ENCODE measurements at places on chromosomes 1 and 21.

- DNase-seq, result no peak
These were observed 13.3 kb downstream of the ZBTB8OS start for GRCh38 chr1:32636914-32637645.

GRCh38 chr1:228842094-228842775 is 107.0 kb downstream of the RHOU start:
- no peak for DNase-seq

DNA sequence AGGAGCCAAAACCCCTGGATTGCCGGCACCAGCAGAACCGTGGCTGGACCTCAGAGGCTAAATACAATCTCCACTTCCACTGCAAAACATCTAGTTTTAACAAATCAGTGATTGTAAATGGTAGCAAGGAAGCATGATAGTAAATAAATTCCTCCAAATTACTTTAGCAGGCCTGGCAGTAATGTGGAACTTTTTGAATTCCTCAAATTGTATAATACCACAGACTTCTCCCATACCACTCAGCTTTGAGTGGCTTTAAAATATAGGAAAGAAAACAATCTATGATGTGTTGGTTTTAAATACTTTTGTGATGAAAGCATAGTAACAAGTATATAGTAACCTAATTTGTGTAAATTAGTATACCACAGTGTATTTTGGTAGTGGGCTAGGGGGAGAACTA is 34.1 kb downstream of the NIBAN1 start:
- DNase-seq, result no peak

DNA sequence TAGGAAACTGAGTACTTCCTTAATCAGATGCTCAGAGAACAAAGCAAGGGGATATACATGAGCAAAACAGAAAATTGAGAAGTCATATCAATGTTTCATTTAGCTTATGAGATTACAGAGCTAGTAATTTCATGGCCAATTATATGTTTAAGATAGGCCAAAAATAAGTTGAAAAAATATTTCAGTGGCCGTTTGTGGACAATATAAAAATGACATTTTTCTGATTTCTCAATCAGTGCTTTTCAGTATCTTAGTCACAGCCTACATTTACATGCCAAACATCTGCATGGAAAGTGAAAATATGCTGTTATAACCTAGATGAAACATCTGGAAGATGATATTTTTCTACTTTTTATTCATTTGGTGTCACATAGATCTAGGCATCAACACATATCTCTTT is 192.5 kb downstream of the HLX start:
- DNase-seq, result no peak

GRCh38 chr1:66327588-66327987 is 206.4 kb upstream of the SGIP1 start:
- DNase-seq, result no peak

GRCh38 chr1:241646201-241646600 is 5.9 kb upstream of the WDR64 start:
- no peak for DNase-seq

DNA sequence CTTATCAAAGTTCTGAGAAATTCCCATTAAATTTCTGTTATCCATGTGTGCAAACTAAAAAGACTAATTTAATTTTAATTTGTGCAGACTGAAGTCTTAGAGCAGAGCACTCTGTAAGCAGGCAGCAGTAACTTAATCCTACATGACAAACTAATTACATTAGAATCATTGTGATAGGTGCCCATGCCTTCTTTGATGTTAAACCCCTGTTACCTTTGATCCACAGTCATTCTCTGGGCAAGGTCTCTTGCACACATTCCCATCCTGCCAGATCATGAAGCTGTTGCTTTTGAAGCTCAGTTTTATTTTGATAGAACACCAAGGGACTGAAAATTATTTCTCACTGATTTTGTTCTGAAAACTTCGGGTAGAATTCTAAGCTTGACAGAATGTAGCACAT is 77.2 kb downstream of the BCAR3 start:
- no peak for DNase-seq

DNA sequence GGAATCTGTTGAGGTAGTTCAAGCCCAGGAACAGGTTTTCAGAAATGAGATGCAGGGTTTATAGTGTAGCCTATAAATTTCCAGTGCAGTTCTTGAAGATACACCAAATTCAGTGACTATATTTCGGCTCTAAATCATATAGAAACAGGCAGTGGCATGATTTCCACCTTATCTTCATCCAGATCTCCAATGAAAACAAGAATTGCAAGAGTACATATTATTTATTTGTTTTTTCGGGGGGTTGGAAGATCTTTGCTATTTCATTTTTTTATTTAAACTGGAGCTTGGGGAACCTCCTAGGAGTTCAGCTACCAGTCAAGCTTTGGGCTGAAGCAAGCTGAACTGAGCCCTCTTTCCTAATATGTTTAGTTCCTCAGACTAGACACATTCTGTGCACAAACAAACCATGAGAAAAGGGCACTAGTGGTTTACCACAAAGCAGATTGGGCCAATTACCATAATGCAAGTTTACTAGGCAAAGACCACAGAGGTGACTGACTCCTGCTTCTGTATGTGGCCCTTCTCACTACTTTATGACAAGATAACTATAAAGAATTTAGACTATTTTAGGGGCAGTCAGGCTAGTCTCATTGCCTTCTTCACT is 68.5 kb downstream of the RGS2 start:
- no peak for DNase-seq

GRCh38 chr1:163094589-163094988 is 25.4 kb downstream of the RGS4 start:
- no peak for DNase-seq

DNA sequence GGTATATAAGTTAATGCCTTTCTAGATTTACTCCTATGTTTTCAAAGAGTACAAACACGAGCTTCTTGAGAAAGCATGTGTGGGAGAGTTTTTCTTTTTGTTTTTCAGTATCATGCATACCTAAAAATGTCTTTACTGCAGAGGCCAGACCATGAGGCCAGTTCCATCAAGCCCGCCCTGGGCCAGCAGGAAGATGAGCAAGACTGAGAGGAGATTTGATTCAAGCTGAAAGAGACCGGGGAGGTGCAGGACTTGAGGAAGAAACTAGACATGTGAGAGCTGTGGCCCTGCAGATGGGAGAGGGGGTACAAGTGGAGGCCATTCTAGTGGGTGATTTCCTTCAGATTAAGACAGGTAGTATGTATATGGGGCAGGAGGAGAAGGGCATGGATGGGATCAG is 33.4 kb upstream of the NTPCR start:
- DNase-seq, result no peak

GRCh38 chr1:17558954-17559614 is 19.6 kb downstream of the ARHGEF10L start:
- no peak for DNase-seq

DNA sequence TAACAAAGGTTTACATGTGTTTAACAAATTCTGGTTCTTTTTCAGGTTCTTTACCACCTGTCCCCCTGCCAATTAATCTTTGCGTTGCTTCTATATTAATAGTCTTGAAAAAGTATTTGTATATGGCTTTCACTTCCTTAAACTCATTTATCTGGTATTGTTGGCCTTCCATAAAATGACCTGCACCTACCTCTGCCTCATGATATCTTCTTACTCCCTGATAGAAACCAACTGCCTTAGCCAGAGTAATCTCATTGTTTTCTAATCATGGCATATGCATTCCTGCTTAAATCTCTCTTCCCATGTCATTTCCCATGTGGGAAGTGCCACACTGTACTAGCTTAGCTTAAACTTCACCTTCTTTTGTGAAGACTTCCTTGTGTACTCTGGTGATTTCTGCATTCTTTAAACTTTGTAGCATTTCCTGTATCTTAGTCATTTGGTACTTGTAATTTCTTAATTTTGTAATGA is 8.7 kb downstream of the SMG7 start:
- DNase-seq, result no peak

- DNase-seq, result no peak
These were observed 35.6 kb upstream of the NEK7 start for GRCh38 chr1:198121056-198121826.

DNA sequence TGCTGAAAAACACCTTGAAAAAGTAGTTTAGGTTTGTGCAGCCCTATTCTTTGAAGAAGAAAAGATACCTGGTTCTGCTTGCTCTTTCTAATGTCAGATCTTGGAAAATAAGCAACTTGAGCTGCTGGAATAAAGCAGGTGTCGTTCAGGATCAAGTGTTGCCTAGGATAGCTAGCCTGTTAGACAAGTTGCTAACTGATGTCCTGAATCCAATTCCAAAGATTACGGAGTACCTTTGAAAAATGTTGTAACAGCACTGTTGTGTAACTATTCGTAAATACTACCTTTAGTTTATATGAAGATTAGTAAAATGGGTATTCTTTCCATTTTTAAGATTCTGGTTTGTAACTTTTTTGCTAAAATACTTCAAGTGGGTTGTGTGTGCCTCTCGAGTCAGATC is 151.5 kb downstream of the CLEC20A start:
- no peak for DNase-seq

DNA sequence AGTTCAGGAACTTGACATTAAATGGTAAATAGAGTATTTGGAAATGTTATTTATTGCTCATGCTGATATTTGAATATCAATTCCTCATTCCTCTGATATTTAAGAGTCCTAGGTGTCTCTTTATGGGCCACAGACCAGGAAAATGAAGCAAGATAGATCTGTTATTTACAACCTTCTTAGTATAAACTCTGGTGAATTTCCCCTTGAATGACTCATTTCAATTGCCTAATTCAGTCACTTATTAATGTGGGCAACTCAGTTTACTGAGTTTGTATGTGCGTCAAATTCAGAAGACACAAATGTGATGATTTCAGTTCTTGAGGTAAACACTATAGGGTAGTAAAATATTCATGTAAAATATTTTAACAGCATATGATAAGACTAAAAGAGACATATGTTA is 1404.4 kb upstream of the PRMT6 start:
- no peak for DNase-seq

- DNase-seq, result no peak
These were observed 166.1 kb downstream of the AJAP1 start for GRCh38 chr1:4820543-4820942.

DNA sequence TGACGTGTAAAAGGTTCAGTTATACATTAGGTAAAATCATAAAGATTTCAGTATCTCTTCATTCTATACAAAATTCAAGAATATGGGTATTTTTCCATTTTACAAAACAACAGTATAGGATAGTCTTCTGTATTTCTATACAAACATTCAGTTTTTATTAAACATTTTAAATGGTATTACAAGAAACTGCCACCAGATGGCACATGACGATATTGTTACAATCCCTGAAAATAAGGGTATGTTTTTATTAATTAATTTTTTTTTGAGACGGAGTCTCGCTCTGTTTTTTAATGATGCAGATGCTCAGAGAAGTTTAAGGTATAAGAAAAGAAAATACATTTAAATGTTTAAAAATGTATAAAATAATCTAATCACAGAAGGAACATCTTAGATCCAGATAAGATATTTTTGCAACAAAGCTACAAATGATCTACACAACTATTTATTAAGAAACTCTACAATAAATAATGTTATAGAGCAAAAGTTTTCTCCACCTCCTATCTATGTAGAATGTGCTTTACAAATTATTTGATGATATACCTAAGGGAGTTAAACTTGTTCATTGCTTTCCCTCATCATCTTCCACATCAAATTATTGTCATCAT is 23.5 kb upstream of the RSBN1 start:
- no peak for DNase-seq

GRCh38 chr1:65509912-65510680 is 89.6 kb downstream of the LEPR start:
- no peak for DNase-seq

DNA sequence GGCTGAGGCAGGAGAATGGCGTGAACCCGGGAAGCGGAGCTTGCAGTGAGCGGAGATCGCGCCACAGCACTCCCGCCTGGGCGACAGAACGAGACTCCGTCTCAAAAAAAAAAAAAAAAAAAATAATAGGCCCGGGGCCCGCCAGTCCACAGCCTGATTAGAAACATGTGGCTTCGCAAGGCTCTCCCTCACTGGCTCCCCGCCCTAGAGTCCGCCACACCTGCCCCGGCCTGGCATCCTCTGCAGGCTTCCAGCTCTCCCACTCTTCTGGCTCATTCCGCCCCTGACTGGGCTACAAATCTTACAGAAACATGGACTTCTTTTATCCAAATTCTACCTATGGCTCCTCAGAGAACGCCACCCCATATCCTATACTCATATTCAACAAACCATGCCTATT is 32.4 kb downstream of the PGBD5 start:
- no peak for DNase-seq

DNA sequence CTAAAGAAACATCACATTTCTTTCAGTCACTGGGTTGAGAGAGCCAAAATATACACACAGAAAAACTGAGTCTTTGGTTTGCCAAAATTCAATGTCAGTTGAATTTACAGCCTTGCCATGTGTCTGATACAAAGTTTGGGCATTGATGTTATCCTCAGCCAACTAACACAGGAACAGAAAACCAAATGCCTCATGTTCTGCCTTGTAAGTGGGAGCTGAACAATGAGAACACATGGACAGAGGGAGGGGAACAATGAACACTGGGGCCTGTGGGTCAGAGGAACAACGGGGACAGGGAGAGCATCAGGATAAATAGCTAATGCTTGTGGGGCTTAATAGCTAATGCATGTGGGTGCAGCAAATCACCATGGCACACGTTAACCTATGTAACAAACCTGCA is 39.6 kb upstream of the C21orf91 start:
- DNase-seq, result peak; percentile 48

GRCh38 chr21:37348664-37349063 is 17.9 kb upstream of the DYRK1A start:
- no peak for DNase-seq

DNA sequence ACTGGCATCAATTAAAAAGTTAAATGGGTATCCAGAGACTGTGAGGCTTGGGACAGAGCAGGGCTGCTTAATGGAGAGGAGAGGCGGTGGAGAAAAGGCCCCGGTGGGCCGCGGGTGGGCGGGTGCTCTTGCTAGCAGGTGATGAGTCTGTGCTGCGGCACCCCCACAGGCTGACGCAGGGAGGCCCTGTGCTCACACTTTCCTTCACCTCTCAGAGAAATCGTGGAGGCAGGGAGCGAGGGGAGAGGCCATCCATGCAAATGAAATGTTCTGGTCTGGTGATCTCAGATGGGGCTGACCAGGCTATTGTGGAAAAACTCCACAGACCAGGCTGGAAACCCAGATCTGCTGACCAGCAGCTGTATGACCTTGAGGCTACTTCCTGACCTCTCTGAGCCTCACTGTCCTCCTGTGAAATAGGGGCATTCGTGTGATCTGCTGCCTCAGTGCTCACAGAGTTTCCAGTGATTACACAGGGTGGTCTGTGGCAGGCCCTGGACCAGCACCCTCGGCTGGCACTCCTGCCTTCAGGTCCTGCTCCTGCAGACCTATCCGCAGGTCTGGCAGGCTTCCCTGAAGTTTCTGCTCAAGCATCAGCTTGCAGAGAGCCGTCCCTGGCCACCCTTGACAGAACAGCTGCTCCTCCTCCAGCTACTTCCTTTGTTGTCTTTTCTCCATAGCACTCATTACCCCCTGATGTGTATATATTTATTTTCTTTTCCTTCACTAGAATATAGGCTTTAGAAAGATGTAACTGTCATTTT is 89.2 kb downstream of the BEND5 start:
- DNase-seq, result no peak

DNA sequence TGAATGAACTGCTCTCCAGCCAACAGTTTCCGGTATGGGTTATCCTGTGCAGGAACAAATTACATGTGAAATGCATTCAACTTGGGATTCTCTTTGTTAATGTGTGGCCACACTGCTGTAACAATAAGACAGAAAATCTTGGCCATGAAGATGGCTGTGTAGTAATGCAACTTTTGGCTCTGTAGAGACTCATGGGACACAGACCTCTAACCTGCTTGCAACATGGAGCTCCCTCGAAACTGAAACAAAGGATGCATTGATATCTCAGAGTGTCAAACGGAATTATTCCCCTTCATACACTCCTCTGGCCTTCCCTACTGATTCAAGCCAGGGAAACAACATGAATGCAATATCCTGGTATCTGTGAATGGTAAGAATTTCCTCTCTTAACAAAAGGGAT is 559.3 kb upstream of the ZRANB2 start:
- no peak for DNase-seq
